ENCODE measurements at places on chromosomes 5 and 9. TPM values are rescaled to one million over a fixed set of nuclear protein-coding genes. Genes with fewer than 3 reads are reported as not detected.

GRCh38 chr5:135194573-135195269, 160.7 kb upstream of the PITX1 start:
- DNase-seq, result no peak

Gene FRRS1L
- polyA plus RNA-seq, result 0.54 TPM

Gene GRXCR2
- not detected for polyA plus RNA-seq

GRCh38 chr5:106849266-106849665, 821.5 kb downstream of the EFNA5 start:
- DNase-seq, result peak; percentile 3

DNA sequence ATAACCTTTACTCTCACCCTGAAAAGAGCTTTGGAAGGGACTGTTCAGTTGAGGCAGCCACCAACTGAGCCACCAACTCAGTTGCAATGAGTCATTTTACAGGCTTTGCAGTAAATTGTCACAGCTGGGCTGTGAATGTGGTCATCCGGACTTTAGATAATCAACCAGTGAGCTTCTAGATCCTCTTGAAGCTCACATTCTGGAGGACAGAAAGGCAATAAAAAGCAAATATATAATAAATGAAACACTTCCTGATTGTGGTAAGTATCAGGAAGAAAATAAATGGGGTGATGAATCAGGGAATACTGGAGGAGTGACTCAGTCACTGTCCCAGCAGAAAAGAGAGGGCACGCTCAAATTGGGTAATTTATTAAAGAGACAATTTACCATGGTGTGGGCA, 13.2 kb upstream of the C5orf58 start:
- DNase-seq, result no peak

Gene SPATA6L
- 1.6 TPM for polyA plus RNA-seq

Gene PTGDS
- 0.26 TPM for polyA plus RNA-seq

Gene C9orf152
- 0.10 TPM for polyA plus RNA-seq

Gene GBGT1
- polyA plus RNA-seq, result 2.6 TPM

- no peak for DNase-seq
These were observed 182.7 kb upstream of the ACTBL2 start for GRCh38 chr5:57665146-57665936.

DNA sequence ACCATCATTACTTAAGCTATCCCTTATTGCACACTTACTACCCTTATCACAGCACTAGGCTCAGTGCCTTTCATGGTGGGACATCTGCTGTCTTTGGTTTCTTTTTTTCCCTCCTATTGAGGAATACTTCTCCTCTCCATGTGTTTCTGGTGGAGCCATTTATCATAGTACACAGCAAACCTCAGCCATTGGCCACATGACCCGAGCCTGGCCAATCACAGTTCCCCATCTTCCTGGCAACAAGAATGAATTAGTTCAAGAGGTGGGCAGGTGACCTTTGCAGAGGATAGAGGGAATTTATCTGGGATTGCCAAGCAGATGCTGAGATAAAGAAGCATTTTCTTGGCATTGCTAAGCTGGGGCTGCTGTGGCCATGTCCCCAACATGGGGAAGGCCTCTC, 101.1 kb upstream of the ZNF618 start:
- no peak for DNase-seq

GRCh38 chr5:77082280-77082679, 4.8 kb downstream of the ZBED3 start:
- no peak for DNase-seq
